ENCODE measurements at places on chromosomes 12 and 14. TPM values are rescaled to one million over a fixed set of nuclear protein-coding genes. Genes with fewer than 3 reads are reported as not detected.

GRCh38 chr12:94755598-94755997 lies 105.2 kb upstream of the TMCC3 start:
- DNase-seq: no peak
- no peaks in the 10 kb centered on the region for H3K36me3 ChIP-seq
- H3K27ac ChIP-seq: no peak overlapping the region
- no peaks in the 10 kb centered on the region for H3K4me1 ChIP-seq
- H3K4me3 ChIP-seq: no peak overlapping the region

GRCh38 chr12:27899151-27899661 lies 73.3 kb downstream of the PTHLH start:
- H3K36me3 ChIP-seq: no peaks in the 10 kb centered on the region
- no peaks in the 10 kb centered on the region for H3K4me1 ChIP-seq
- H3K27ac ChIP-seq: no peak overlapping the region
- no peak for DNase-seq
- no peak overlapping the region for H3K4me3 ChIP-seq

DNA sequence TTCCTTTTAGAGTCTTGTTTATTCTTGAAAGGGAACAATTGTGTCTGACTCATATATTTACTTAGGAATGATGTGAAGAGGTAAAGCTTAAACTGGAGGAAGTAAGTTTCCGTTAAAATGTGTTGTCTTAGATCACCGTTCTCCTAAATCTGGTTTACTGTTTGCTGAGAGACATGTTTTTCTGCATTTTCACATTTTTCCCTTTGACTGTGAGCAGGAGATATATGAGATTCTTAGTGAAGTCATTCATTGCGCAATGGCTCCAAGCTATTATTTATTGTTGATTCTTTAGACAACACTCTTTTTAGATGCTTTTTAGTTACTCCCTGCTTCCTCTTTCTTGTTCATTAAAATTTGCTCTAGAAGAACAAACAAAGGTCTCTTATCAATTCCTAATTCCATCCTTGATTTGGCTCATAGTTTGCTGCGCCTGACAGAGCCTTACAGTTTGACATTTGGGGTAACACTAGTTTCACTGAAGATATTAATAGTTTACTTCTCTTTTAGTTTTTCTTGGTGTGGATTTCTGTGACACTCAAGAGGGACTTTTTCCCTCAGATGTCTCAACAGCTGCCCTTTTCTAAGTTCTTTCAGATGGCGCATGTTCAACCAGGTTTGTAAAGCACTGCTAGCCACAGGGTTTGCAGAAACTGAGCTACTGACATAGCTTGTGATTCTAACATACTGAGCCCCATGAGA lies 11.4 kb downstream of the CLECL1 start:
- H3K27ac ChIP-seq: no peak overlapping the region
- H3K27me3 ChIP-seq: no peaks in the 10 kb centered on the region
- H3K4me3 ChIP-seq: no peak overlapping the region
- no peaks in the 10 kb centered on the region for H3K4me1 ChIP-seq

EFCAB11 gene
- total RNA-seq: 6.6 TPM
